ENCODE measurements at places on chromosomes 4 and X. TPM values are rescaled to one million over a fixed set of nuclear protein-coding genes. Genes with fewer than 3 reads are reported as not detected.

DNA sequence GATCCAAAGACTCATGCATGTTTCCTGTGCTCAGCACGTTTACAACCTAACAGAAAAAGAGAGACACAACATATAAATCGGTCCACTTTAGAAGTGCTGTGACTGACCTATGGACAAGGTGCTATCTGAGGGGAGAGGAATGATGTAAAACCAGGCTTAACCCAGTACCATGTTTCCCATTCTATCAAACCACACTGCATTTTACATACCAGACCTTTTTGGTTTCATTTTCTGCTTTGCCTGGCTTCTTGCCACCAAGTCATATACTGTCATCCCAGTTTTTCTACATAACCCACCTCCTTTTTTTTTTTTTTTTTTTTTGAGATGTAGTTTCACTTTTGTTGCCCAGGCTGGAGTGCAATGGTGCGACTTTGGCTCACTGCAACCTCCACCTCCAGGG lies 82.2 kb downstream of the KLF8 start:
- DNase-seq = no peak

GRCh38 chr4:112289407-112290253 lies 3.9 kb upstream of the TIFA start:
- DNase-seq = no peak

- no peak for DNase-seq
These were observed 373.6 kb downstream of the MID1IP1 start for GRCh38 chrX:39174772-39175417.

GRCh38 chr4:96599752-96600151 lies 759.9 kb downstream of the PDHA2 start:
- no peak for DNase-seq

- DNase-seq = no peak
These were observed 12.5 kb downstream of the CCNG2 start for GRCh38 chr4:77169481-77169880.

- peak; percentile 12 for DNase-seq
These were observed 7.6 kb downstream of the ARSJ start for GRCh38 chr4:113971706-113972360.

DNA sequence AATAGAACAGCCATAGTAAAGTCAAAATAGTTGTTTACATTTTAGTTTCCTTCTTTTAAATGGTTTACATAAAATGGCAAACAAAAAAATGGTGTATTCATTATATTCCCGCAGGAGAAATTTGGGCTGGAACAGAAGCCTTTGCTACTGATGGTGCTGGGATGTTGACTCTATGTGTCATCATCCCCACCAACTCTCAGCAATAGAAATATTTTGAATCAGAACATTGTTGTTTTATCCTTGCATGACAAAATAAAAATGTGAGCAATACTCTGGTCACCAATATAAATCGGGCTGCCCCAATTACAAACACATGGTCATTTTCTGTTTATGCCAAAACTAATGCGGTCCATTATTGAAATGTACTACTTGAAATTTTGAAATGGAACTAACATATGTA lies 1131.6 kb upstream of the PCDH7 start:
- DNase-seq = no peak

GRCh38 chr4:171983935-171984805 lies 171.0 kb downstream of the GALNTL6 start:
- DNase-seq = no peak

GRCh38 chr4:113659127-113659526 lies 102.4 kb downstream of the CAMK2D start:
- DNase-seq = no peak

DNA sequence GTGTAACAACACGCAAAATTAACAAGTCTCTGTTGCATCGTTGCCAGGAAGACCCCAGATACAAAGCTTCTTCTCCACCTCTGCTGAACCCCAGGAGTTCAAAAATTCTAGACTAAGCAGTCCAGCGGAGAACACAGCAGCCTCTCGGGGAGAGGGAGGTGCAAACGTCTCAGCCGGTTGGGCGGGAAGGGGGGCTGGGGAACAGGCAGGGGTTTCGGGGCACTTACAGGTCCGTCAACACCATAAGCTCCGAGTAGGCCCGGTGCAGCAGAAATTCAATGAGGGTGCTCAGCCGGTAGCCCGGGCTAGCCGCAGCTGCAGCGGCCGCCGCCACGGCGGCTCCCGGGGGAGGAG lies 394 bp downstream of the MED14 start:
- no peak for DNase-seq

- peak; percentile 56 for DNase-seq
These were observed 568 bp downstream of the FHDC1 start for GRCh38 chr4:152936446-152937335.

DNA sequence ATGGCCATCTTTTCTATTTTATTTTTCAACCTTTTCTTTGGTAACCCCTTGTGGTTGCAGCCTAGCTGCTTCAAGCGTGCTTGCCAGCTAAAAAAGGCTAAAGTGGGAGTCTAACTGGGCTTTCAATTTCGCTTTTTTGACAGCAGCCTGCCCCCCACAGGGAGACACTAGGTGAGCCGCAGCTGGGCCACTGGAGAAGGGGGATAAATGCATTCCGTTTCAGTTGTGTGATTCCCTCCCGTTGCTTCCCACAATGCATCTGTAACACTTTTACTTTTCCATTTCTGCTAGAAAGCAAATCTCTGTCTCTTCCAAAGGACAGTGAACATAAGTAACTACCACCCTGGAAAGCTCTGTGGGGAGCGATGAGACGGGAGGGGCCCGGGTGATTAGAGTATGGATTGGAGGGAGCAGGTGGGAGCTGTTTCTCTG lies 86.3 kb upstream of the RAPGEF2 start:
- DNase-seq = no peak

- no peak for DNase-seq
These were observed 155.6 kb downstream of the BMPR1B start for GRCh38 chr4:94913316-94913715.

GRCh38 chrX:54178100-54178940 lies 4.7 kb downstream of the FAM120C start:
- peak; percentile 59 for DNase-seq

DNA sequence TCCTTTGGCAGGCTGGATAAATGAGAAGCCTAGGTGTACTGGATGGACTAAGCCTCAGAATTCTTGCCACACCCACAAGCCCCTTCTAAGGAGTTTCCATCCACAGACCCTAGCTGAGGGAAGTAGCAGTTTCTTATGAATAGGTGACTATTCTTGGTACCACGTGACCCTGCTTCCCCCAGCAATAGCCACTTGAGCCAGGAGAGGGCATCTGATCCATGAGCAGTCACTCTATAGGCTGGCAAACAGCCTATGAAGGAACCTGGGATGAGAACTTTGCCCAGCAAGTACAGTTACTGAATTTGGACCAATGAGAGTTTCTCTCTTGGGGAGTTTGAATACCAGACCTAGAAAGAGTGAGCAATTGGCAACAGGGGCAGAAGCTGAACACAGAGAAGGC lies 84.0 kb downstream of the RTL9 start:
- peak; percentile 35 for DNase-seq

- DNase-seq = no peak
These were observed 284.1 kb downstream of the EVC2 start for GRCh38 chr4:5424211-5424610.

Gene TLR3
- 6.0 TPM for total RNA-seq

Gene GAGE2A
- total RNA-seq = not detected

Gene CYLC1
- total RNA-seq = not detected

Gene FRMPD3
- under 0.01 TPM for total RNA-seq

Gene XG
- 2.2 TPM for total RNA-seq

Gene TTC29
- total RNA-seq = not detected

Gene SPANXA2
- not detected for total RNA-seq

Gene PFKFB1
- 0.67 TPM for total RNA-seq

Gene TEX11
- not detected for total RNA-seq

Gene GAGE12F
- not detected for total RNA-seq

Gene BCORL1
- total RNA-seq = 3.4 TPM

Gene FGF13
- not detected for total RNA-seq

Gene HSD17B13
- not detected for total RNA-seq

Gene LGI2
- total RNA-seq = not detected

Gene HTT
- 58.3 TPM for total RNA-seq
